ENCODE measurements at places on chromosomes 2 and 18.

DNA sequence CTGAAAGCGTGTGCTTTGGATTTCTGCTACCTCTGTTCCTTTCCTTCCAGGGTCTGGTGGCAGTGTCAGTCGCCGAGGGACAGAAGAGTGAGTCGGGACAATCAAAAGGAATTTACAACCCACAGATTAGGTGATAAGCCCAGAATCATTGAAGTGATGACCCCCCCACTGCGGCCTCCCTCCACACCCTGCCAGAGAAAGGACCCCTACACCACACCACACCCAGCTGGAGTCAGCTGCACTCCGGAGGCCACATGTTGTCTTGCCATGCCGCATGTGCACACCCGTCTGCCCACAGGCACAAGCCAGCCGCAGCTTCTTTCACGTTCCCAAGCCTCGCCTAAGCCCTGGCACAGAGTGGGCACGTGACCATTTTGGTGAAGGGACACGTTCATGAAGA is 366.8 kb upstream of the SALL3 start:
- DNase-seq, result no peak

- no peak for DNase-seq
These were observed 65.0 kb downstream of the PPP4R1 start for GRCh38 chr18:9549405-9549804.

GRCh38 chr18:25614168-25614567 is 262.2 kb upstream of the ZNF521 start:
- DNase-seq, result no peak

- no peak for DNase-seq
These were observed 144.7 kb downstream of the ZNF516 start for GRCh38 chr18:76350134-76351025.

DNA sequence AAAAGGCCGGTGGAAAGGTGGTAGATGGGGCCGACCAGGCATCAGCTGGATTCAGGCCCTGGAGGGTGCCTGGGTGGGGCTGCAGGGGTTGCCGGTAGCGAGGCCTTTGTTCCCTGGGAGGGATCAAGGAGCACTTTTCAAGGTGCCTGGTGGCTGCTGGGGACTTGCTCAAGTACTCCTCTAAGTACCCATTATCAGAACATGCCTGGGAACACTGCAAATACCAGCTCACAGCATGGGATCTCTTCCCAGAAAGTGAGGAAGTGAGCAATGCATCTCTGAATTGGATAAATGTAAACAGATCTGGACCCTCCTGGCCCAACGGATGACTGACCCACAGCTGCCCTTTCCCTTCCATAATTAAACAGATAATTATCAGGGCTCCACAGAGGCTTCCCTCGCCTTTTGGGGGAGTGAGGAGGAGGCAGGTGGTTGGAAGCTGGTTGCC is 210.5 kb downstream of the SH3RF3 start:
- DNase-seq, result no peak

GRCh38 chr2:37263839-37264238 is 32.4 kb downstream of the NDUFAF7 start:
- no peak for DNase-seq
